ENCODE measurements at places on chromosomes 3 and 15.

DNA sequence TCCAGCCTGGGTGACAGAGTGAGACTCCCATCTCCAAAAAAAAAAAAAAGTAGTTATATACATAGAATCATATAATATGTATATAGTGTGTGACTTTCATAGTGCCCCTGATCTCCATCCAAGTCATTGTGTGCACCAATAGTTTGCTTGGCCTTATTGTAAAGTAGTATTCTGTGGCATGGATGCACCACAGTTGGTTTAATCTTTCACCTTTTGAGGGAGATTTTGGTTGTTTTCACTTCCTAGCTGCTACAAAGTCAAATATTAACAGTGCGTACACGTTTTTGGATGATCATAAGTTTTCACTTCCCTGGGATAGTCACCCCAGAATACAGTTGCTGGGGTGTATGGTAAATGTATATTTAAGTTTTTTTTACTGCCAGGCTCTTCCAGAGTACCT, 162.8 kb downstream of the PTPRG start:
- DNase-seq = no peak

- DNase-seq = no peak
Observed at GRCh38 chr3:59782664-59783063, 732.8 kb upstream of the CFAP20DC start.

- no peak for DNase-seq
Observed at GRCh38 chr15:98657721-98658120, 9.4 kb downstream of the IGF1R start.

- DNase-seq = no peak
Observed at GRCh38 chr15:27408428-27408827, 437.4 kb downstream of the GABRG3 start.

GRCh38 chr15:43441316-43441715, 51.6 kb downstream of the TP53BP1 start:
- DNase-seq = no peak

- DNase-seq = no peak
Observed at GRCh38 chr15:40445421-40445922, 4.7 kb downstream of the BAHD1 start.

GRCh38 chr3:181431748-181432147, 280.0 kb upstream of the SOX2 start:
- DNase-seq = no peak

DNA sequence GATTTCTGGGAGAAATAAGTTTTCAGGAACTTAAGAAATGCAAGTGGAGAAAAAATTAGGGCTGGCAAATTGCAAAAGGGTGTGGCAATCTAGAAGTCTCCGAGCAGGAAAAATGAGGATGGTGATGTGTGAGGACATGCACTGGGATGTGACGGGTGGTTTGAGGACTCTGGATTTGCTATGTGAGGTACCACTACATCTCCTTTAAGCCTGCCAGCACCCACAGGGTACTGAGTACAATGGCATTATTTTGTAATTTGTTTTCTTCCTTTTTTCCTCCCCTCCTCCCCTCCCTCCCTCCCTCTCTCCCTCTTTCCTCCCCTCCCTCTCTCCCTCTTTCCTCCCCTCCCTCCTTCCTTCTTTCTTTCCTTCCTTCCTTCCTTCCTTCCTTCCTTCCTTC, 237.5 kb downstream of the GAP43 start:
- DNase-seq = no peak

- no peak for DNase-seq
Observed at GRCh38 chr15:93210995-93211394, 122.0 kb upstream of the RGMA start.

GRCh38 chr15:37931321-37931720, 3.1 kb upstream of the TMCO5A start:
- no peak for DNase-seq

DNA sequence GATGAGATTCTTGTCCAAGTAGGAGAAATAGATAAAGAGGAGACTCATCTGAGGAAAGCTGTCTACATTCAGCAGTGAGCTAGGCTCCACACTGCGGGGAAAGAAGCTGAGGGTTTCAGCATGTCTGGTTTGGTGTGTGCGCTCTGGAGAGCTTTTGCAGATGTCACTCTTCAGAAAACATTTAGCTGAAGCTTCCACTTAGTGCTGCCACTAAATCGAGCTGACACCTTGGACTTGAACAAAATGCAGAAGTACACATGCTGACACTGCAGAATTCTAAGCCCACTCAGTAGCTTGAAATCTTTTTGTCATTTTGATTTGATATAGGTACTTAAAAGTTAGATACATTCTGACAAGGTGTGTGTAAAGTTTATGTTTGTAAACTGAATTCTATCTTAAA, 32.3 kb upstream of the CRTC3 start:
- DNase-seq = no peak

- DNase-seq = no peak
Observed at GRCh38 chr3:8724108-8724752, 9.4 kb upstream of the CAV3 start.

GRCh38 chr3:63228677-63229076, 49.4 kb upstream of the SYNPR start:
- no peak for DNase-seq

GRCh38 chr15:23074684-23075083, 35.3 kb upstream of the TUBGCP5 start:
- no peak for DNase-seq

- DNase-seq = peak; percentile 48
Observed at GRCh38 chr3:50256978-50257890, 11.7 kb upstream of the SEMA3B start.

- peak; percentile 49 for DNase-seq
Observed at GRCh38 chr15:78033864-78034263, 43.6 kb downstream of the TBC1D2B start.

DNA sequence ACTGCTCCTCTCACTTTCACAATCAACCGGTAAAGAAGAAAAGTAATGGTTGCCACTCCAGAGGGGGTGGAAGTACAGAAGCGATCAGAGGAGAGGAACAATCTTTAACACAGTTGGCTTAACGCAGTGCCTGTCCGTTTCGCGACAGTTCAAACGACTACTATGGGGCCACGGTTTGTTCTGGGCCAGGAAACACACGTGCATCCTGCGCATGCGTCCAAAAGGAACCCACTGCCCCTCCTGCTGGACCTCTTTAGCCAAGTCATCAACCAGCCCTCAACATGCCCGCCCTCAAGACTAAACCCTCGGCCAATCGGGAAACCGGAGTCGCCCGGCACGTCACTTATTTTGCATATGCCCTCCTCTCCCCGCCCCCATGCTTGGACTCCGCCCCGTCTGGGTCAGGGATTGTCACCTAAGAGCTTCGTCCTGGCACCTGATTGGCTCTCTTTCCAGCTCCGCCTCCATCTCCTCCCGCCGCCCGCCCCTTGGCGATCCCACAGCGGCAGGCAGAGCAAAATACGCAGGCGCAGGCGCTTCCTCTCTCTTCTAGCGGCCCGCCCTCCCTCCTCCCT, 345 bp upstream of the CDV3 start:
- peak; percentile 100 for DNase-seq

DNA sequence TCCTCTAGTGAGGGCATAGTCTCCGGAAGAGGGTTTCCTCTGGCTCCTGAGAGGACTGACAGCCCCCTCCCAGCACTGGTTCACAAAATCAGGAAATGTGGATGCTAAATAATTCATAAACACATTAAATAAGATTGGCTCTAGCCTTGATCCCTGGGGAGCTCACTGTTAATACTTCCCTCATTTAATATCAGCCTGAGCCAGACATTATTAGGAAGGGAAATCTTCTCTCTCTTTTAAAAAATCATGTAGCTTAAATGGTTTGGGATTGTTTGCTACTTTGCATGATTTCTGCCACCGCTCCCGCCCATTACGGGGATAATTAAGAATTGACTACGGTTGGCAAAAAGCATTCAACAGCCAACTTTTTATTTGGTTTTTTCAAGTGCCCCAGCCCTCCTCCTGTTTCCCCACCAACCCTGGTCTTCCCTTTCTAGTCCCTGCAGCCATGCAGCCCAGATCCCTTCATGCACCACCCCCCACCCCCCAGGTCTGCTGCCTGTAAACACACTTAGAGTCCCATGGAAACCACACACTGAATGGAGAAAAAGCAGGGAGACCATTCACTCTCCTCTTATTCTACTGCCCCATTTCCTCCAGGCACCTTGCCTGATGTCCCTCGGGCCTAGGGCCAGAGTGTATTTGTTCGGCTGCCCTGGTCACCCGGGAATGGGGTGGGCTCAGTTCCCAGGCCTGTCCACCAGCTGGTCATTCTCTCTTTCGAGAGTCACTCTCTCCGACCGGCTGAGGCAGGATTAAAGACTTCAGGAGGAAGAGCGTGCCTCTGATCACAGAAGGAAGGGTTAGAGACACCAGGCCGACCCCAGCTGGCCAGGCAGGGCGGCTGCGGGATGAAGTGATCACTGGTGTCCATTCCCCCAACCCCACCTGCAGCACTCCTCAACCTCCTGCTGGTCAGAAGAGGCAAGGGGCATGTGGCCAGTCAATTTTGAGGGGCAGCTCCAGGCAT, 45.1 kb downstream of the SEMA5B start:
- no peak for DNase-seq

DNA sequence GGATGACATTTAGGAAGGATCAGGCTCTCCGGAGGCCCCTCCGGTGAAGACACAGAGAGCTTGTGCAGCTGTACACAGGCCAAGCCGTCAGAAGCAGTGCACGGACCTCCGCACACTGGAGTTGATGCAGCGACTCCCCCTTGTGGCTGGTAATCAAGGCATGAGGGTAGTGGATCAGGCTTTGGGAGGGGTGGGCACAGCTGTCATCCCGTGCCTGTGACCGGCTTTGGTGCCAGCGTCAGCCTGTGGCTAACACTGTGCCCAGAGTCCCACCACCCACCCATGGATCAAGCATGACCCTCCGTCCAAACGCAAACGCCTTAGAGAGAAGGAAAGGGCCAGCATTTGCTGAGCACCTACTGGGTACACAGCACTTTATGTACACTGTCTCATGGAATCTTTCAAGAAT, 8.2 kb upstream of the GRIP2 start:
- peak; percentile 27 for DNase-seq

DNA sequence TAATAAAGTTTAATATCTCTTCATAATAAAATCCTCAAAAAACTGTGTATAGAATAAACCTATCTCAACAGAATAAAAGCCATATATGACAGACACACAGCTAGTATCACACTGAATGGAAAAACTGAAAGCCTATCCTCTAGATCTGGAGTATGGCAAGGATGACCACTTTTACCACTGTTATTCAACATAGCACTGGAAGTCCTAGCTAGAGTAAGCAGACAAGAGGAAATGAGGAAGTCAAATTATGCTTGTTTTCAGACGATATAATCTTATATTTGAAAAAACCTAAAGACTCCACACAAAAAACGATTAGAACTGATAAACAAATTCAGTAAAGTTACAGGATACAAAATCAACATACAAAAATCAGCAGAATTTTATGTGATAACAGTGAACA, 57.4 kb upstream of the DIPK2A start:
- no peak for DNase-seq

- no peak for DNase-seq
Observed at GRCh38 chr3:82568776-82569338, 807.4 kb upstream of the GBE1 start.

- no peak for DNase-seq
Observed at GRCh38 chr15:40097096-40097967, 11.3 kb downstream of the BMF start.

- DNase-seq = no peak
Observed at GRCh38 chr15:74683758-74684157, 12.1 kb downstream of the EDC3 start.

DNA sequence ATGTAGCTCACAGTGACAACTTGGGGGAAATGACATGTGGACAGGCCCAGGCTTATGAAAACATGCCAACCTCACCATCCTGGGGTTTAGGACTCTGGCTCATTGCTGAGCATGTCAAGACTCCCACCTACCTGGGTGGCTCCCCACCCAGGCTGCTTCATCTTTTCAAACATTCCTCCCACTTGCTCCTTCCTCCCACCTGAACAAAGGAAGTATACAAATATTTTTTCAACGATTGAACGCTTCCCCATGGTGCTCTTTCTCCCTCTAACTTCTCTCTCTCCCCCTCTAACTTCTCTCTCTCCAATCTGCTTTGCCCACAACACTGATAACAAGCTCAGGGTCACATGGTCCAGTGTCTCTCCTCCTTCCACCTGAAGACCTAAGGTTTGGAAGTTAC, 27.7 kb upstream of the CPEB1 start:
- no peak for DNase-seq

DNA sequence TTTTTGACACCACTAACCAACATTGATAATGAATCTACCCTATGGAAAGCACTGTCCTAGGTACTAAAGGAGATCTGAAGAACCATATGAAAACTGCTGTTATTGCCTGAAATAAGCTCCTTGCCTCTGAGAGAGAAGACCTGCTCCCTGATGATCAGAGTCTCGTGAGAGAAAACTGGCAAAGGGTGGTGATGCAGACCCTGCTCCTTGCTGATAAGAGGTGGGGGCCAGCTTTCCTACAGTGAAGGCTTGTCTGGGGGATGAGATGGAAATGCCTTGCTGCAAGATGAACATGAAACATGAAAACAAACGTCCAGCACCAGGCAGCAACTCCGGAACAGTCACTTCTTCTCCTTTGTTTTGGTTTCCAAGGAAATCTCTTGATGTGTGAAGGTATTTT, 31.9 kb downstream of the RASGRP1 start:
- no peak for DNase-seq

DNA sequence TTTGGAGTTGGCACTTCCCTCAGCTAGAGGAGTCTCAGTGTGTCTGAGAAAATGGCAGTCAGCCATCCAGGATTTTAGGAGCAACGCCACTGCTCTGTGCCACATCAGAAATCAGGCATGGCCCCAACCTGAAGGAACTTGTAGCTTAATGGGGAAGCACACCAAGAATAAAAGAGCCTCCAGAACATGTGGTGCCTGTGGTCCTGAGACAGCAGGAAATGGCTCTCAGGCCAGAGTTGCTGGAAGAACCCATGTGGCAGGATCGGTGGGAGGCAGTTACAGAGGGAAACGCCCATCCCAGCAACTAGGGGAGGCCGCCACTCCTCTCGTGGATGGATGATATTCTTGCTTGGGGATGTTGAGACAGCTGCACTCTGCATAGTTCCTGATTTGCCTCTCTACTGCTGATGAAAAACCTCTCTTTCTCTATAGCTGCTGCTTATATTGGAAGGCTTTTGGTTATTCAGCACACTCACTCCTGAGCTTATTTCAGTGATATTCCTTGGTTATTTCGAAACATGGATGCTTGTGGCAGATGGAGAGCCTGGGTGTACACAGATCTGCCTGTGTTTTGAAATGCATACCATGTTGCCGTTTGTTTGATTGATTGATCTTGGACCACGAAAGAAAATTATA, 52.4 kb downstream of the KLHL25 start:
- DNase-seq = no peak

GRCh38 chr15:49036650-49037545, 9.3 kb downstream of the SECISBP2L start:
- DNase-seq = no peak

- DNase-seq = peak; percentile 31
Observed at GRCh38 chr3:30548600-30548999, 57.8 kb upstream of the TGFBR2 start.
